Myometrial cell (primary cell): ENCODE measurements at places on chromosomes 6 and 20. TPM values are rescaled to one million over a fixed set of nuclear protein-coding genes. Genes with fewer than 3 reads are reported as not detected.

The PLCG1 gene
- total RNA-seq: 46.3 and 89.4 TPM in 2 replicates

The PRSS35 gene
- 1.4 and 3.0 TPM in 2 replicates for total RNA-seq

The TCP11 gene
- 2.3 and 2.6 TPM in 2 replicates for total RNA-seq

The SLC22A2 gene
- not detected in 2 replicates for total RNA-seq

The SH3BGRL2 gene
- 8.3 and 8.6 TPM in 2 replicates for total RNA-seq

The FAM209B gene
- total RNA-seq: 3.7 TPM in 1 of 2 replicates, not detected in the other

The NPBWR2 gene
- total RNA-seq: not detected in 2 replicates

The SRMS gene
- total RNA-seq: not detected in 2 replicates

The TRIM40 gene
- not detected in 2 replicates for total RNA-seq

The BFSP1 gene
- 2.0 and 2.3 TPM in 2 replicates for total RNA-seq

The FAM110A gene
- total RNA-seq: 11.2 and 11.3 TPM in 2 replicates

The CDH4 gene
- total RNA-seq: 10.6 and 13.8 TPM in 2 replicates

The EYA2 gene
- total RNA-seq: 1.4 TPM in 2 replicates

The TSHZ2 gene
- under 0.01 and 1.4 TPM in 2 replicates for total RNA-seq

The EYS gene
- under 0.01 and 0.29 TPM in 2 replicates for total RNA-seq

The PLEKHG1 gene
- 1.7 and 7.1 TPM in 2 replicates for total RNA-seq

The RNF182 gene
- total RNA-seq: 3.9 and 4.3 TPM in 2 replicates

The BPIFB2 gene
- not detected in 2 replicates for total RNA-seq

The F13A1 gene
- total RNA-seq: not detected in 2 replicates

The TUBB2A gene
- total RNA-seq: 292 and 321 TPM in 2 replicates

The RIPPLY2 gene
- not detected in 2 replicates for total RNA-seq

The CRISP2 gene
- not detected in 2 replicates for total RNA-seq

The SOX18 gene
- 0.29 TPM in 1 of 2 replicates, not detected in the other for total RNA-seq

The ARMC12 gene
- 0.86 and 0.89 TPM in 2 replicates for total RNA-seq

The PAX1 gene
- not detected in 2 replicates for total RNA-seq

The MLN gene
- total RNA-seq: not detected in 2 replicates

The C6orf163 gene
- total RNA-seq: 0.35 TPM in 1 of 2 replicates, not detected in the other

The SLPI gene
- not detected in 2 replicates for total RNA-seq

The TFAP2D gene
- not detected in 2 replicates for total RNA-seq

The AIF1 gene
- total RNA-seq: not detected in 2 replicates

The MRPL18 gene
- 122 and 129 TPM in 2 replicates for total RNA-seq

The HLA-DOB gene
- total RNA-seq: 0.29 and 1.1 TPM in 2 replicates

The KCNK15 gene
- total RNA-seq: not detected in 2 replicates

The HEY2 gene
- total RNA-seq: not detected in 2 replicates

The IP6K3 gene
- total RNA-seq: 2.7 and 4.3 TPM in 2 replicates

The DNAAF9 gene
- 9.8 and 12.2 TPM in 2 replicates for total RNA-seq

The FILIP1 gene
- total RNA-seq: not detected in 2 replicates

The HMGCLL1 gene
- total RNA-seq: not detected in 2 replicates

The IL20RA gene
- total RNA-seq: 0.29 and 1.2 TPM in 2 replicates

The NKX2-2 gene
- not detected in 2 replicates for total RNA-seq

The PGC gene
- total RNA-seq: not detected in 2 replicates

The RPP40 gene
- 22.0 and 31.7 TPM in 2 replicates for total RNA-seq

The PRND gene
- not detected in 2 replicates for total RNA-seq

The MAP1LC3A gene
- 30.8 and 39.5 TPM in 2 replicates for total RNA-seq

The LRRN4 gene
- total RNA-seq: not detected in 2 replicates

The PHF3 gene
- total RNA-seq: 16.1 and 26.2 TPM in 2 replicates

The CFAP206 gene
- 0.29 and 0.53 TPM in 2 replicates for total RNA-seq

The SUMO4 gene
- not detected in 2 replicates for total RNA-seq

The ZC2HC1B gene
- not detected in 2 replicates for total RNA-seq

The CAGE1 gene
- not detected in 2 replicates for total RNA-seq

The LRP11 gene
- 44.1 and 67.0 TPM in 2 replicates for total RNA-seq

The MYH7B gene
- under 0.01 TPM in 1 of 2 replicates, not detected in the other for total RNA-seq
